ENCODE measurements at places on chromosomes 12 and 14. TPM values are rescaled to one million over a fixed set of nuclear protein-coding genes. Genes with fewer than 3 reads are reported as not detected.

Gene KLHDC2
- total RNA-seq, result 139 TPM

Gene OASL
- total RNA-seq, result 28.3 TPM

Gene CLEC4A
- not detected for total RNA-seq

Gene GDF3
- total RNA-seq, result not detected

- DNase-seq, result no peak
These were observed 29.0 kb downstream of the DLK1 start for GRCh38 chr14:100755649-100756048.

DNA sequence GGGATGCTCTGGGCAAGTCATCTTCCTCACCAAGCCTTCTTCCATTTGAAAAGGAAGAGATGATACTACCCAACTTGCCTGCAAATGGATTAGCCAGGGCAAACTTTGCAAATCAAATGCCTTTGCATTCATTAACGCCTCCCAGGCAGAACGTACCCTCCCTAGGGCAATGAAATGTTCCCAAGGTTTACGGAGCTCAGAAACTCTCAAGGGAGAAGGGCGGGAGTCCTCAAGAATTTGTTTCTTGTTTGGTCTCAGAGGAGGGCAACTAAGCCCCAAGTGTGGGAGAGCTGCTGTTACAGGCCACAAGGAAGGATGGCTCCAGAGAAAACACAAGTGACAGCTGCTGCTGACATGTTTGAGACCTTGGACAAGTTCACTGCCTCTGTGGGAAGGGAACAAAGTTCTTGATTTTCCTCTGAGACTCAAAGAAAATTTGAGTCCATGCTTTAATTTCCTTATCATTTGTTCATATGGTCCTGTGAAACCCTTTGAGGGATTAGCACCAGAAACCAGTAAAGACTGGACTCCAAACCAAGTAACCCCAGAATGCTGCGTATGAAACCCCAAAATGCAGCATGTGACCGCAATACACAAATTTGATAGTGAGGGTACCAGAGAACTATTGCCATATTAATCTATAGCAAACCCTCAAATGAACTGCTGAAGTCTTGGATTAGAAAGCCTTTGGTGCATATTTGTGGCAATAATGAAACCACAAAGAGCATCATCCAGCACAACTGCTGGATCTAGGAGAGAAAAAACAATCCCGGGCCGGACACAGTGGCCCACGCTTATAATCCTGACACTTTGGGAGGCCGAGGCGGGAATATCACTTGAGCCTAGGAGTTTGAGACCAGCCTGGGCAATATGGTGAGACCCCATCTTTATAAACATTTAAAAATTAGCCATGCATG, 22.9 kb downstream of the SPTB start:
- DNase-seq, result no peak

GRCh38 chr14:99571303-99571986, 32.6 kb downstream of the CCDC85C start:
- peak; percentile 68 for DNase-seq

Measured in Caki2 (cell line).